Stimulated activated CD4-positive, alpha-beta T cell treated with anti-CD3 and anti-CD28 coated beads, Interleukin-4, amount 100 ng/mL, for 1 hour (primary cell): ENCODE measurements at places on chromosomes 7 and 10.

GRCh38 chr10:132366006-132366405 is 31.0 kb upstream of the PWWP2B start:
- no peak for DNase-seq

DNA sequence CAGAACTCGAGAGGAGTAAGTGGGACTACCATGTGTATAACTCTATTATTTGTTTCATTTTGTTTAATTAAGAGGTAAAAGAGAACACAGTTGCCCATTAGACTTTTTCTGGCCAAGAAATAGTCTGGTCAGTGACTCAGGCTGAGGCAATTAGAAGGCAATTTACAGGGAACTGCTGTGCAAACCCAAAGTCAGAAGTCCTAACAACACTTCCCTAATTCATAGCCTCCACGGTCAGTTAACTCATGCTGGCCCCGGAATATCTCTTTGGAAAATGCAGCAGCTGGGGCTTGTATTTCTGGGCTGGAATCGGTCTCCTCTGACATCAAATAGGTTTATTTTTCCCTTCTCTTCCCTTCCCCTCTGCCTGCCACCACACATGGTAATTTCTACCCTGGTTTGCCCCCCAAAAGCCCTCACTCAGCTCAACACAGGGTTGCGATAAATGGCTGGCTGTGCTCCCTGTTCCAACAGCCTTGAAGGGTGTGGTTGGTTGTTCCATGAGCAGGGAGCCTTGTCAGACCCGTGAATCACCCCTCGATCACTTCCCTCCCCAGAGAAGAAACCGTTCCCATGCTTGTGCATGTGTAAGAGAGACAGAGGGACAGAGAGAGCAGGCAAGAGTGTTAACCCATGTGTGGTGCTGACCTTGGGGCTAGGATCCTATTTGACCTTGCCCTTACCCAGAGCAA is 5.3 kb downstream of the SH3PXD2A start:
- no peak for DNase-seq

DNA sequence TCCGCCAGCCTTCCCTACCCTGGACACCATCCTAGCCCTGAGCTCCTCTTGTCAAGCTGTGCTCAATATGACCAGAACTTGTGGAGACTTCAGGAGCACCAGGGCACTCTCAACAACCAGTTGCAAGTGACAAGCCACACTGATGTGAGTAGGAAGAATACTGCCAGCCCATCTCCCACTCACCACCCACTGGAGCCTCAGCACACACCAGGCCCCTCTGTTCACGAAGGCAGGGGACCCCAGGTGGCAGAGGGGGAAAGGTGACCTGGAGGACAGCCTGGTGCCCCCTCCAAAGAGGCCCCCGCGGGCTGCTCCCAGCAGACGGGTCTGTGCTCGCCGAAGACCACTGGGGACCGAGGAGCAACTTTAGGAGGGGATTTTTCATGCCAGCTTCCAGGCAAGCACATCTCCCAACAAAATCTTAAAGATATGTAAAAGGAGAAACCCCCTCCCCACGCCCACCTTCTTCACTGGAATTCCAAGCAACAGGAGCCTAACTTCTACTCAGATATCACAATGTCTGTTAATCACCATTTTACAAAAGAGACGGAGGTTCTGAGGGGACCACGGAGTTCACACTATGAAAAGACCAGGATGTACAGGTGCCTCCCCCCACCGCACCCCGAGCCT is 1.0 kb downstream of the MMD2 start:
- no peak for DNase-seq

- no peak for DNase-seq
These were observed 45.1 kb downstream of the PIP4K2A start for GRCh38 chr10:22669163-22669711.

DNA sequence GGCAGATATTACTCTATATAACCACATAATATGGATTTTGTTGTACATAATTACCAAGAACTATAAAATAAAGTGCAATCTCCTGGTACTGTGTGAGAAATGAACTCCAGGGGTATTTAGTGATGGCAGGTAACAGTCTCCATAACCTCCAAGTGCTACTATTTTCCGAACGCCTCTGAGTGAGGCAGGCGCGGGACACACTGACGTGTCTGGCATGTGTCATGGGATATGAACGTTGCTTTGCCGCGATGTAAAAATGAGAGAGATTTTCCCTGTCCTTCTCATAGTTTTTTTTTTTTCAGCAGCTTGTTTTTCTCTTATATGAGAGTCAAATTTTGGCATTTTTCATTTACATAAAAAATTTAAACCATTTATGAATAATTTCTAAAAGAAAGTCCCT is 3.6 kb downstream of the ADARB2 start:
- no peak for DNase-seq

DNA sequence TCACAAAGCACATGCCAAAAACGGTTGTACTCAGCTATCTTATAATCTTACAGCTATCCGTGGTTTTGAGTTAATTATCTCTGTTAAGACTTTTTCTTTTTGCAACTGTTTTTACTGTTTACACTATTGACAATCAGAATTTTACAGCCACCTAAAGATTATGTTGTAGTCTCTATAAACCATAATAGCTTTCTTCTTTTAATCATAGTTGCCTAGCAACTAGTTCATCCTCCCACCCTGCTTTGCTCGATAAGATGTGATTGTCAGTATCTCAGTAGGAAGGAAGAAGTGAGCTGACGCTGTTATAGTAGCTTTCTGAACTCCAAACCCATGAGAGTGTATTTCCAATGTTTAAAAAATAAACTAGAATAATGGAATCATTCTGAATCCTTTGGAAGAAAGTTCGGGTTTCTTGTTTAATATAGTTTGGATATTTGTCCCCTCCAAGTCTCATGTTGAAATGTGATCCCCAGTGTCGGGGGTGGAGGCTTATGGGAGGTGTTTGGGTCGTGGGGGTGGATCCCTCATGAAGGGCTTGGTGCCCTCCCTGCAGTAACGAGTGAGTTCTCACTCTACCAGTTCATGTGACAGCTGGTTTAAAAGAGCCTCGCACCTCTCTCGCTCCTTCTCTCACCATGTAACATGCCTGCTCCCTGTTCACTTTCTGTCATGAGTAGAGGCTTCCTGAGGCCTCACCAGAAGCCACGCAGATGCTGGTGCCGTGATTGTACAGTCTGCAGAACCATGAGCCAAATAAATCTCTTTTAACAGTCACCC is 68.1 kb downstream of the SVOPL start:
- no peak for DNase-seq

- DNase-seq: no peak
These were observed 319.3 kb upstream of the CACNA2D1 start for GRCh38 chr7:82762880-82763279.

- peak; percentile 73 for DNase-seq
These were observed 24.2 kb downstream of the TACR2 start for GRCh38 chr10:69392481-69393000.

DNA sequence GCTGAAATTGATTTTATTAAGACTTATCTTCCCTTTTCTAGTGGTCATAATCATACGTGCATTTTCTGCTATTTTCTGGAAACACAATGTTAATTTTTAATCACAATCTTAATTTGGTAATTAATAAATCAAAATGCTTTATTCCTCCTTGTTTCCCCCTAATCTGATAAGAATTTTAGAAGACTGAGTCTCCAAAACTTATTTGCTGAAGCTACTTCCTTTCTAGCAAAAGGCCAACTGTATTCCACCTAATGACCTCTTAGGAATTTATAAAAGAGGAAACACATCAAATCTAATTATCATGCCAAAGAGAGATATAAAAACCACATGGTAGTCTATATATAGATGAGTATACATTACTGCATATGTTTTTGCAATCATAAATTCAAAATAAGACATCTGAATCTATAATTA is 140.6 kb downstream of the GNAI1 start:
- no peak for DNase-seq

GRCh38 chr10:103273041-103273441 is 3.9 kb upstream of the INA start:
- DNase-seq: no peak

DNA sequence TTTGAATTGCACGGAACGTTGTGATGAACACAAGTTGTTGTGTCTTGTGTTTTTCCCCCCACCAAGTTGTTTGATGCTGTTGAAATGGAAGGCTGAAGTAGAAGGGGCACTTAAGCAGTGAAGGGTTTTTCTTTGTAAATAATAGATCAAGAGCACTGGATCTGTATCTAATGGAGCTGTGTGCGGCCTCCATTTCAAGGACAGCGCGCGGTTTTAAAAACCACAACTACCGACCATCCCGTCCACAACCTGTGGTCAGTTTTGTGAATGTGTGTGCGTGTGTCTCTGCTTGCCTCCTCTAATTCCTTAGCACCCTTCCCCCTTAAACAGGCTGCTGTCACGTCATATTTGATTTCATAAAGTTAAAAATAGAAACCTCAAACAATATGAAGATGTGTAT is 165.5 kb downstream of the TCF7L2 start:
- no peak for DNase-seq

- peak; percentile 61 for DNase-seq
These were observed at the start of gene HSPA12A for GRCh38 chr10:116742367-116743265. HSPA12A (minus strand) TSS chr10:116742566; CDS start chr10:116742469, 97 bp downstream.

DNA sequence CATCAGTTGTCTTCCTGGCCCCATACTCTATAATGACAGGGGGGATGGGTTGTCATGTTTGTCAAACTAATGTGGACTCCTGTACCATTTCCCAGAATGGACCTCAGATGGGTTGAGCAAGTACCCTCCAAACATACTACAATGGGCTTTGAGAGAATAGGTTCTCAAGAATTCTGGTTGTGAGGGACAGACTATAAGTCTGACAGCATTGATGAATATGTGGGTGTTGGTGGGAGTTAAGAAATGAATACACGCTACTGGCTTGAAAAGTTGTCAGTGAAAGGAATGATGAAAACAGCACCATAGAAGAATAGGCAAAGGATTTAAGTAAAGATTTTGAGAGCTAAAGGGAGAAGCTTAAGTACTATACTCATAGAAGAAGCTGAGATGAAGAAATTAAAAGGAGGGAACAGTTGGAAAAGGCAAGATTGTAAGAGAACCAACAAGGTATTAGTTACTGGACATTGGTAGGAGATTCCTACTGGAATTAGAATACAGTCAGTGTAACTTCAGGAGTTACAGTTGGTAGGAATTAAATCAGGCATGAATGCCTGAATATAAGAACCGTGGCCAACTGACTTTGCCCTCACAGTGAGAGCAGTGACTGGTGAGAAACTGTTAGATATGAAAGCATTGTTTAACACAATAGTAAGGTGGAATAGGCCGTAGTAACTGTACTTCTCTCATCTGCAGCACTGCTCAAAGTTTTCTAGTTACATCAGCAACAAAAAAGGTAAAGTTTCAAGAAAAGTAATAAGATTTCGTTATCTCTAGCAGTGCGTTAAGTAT is 86.3 kb downstream of the LCOR start:
- DNase-seq: no peak

DNA sequence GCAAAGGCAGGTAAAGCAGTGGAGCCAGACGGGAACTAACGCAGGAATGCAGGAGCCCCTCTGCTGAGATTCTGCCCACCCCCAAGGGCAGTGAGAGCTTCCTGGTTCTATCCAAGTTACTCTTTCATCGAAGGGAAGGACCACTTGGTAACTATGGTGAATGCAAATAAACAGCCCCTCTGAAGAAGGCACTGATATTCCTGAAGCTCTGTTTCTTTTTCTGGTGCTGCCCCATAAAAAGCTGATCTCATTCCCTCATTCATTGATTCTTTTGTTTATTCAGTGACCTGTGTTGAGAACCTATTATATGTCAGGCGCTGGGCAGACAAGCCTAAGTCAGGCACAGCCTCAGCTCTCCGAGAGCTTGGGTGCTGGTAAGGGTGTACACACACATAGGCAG is 217.3 kb downstream of the SNX10 start:
- DNase-seq: no peak

GRCh38 chr7:36939816-36940215 is 215.5 kb upstream of the AOAH start:
- no peak for DNase-seq

GRCh38 chr10:27439101-27439500 is 65.0 kb upstream of the RAB18 start:
- DNase-seq: no peak

DNA sequence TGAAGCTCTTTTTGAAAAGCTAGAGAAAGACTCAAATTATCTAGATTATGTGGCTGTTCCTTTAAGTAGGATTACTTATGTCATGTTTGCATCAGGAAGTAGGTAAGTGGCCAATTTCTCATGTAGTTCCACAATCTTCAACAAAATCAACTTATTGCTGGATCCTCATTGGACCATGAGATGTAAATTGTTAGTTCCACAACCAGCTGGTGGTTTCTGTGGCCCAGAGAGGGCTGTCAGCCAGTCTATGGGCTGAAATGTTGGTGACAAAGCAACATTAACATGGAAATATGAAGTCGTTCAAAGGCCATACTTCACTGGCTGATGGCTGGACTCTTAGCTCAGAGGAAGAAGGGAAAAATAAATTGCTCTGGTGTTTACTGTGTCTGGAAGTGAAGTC is 157.9 kb downstream of the PLXDC2 start:
- no peak for DNase-seq

GRCh38 chr7:148882841-148883265 is 1.2 kb downstream of the EZH2 start:
- no peak for DNase-seq

DNA sequence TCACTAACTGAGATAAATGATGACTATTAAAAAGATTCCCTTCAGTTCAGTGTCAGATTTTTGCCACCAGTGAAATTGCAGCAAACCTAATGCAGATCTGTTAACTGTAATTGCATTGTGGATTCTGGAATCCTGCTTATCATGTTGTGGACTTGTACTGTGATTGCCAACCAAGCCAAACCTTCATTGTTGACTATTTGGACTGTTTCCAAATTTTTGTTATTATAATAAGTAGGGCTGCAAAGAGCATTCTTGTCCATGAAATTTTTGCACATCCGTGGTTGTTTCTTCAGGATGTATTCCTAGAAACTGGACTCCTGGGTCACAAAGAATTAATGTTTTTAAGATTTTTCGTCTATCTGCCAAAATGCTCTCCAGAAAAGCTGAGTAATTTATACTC is 281.6 kb upstream of the ZMIZ1 start:
- DNase-seq: no peak

DNA sequence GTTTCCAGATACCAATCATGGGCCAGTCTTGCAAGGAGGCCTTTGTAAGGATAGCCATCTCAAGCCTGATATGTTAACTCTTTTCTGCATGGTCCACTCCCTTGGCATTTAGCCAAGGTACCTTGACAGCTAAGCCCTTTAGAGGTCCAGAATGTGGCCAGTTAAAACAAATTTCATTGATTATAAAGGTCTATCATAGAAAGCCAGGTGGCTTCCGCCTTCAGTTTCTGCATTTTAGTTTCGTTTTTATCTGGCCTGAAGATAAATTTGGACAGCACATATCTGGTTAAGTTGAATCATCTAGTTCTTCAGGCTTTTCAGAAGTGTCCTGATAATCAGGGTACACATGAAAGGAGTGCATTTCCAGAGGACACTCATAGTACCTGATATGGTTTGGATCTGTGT is 30.7 kb downstream of the ANKIB1 start:
- no peak for DNase-seq

- no peak for DNase-seq
These were observed 15.5 kb downstream of the TWIST1 start for GRCh38 chr7:19101909-19102308.
